ENCODE measurements at places on chromosomes 4 and X. TPM values are rescaled to one million over a fixed set of nuclear protein-coding genes. Genes with fewer than 3 reads are reported as not detected.

The IL21 gene
- not detected for total RNA-seq

GRCh38 chr4:10554121-10554520 is 96.9 kb upstream of the ZNF518B start:
- DNase-seq: no peak

The PRKG2 gene
- 0.54 TPM for total RNA-seq

DNA sequence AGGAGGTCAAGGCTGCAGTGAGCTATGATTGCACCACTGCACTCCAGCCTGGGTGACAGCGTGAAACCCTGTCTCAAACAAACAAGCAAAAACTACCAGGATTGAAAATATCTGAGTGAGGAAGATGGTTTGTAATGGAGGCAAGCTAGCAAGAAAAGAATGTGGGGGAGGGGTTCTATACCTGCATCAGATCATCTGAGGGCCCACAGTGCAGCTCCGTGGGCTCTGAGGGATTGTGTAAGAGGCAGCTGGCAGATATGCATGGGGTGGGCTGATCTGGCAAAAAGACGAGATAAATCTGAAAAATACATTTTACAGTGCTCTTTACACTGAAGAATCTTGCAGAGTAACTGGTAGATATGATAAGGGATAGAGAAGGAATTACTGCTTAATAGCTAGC is 28.9 kb upstream of the CHRNA9 start:
- no peak for DNase-seq

The CRMP1 gene
- total RNA-seq: 7.7 TPM

The OPHN1 gene
- 7.0 TPM for total RNA-seq

The EGFL6 gene
- not detected for total RNA-seq

GRCh38 chr4:6427439-6428090 is 44.8 kb downstream of the PPP2R2C start:
- DNase-seq: no peak

The HPSE gene
- 0.06 TPM for total RNA-seq
